NCI-H1417 treated with DMSO at 0.1 percent for 48 hours (cell line): ENCODE measurements at places on chromosomes 2 and 18.

DNA sequence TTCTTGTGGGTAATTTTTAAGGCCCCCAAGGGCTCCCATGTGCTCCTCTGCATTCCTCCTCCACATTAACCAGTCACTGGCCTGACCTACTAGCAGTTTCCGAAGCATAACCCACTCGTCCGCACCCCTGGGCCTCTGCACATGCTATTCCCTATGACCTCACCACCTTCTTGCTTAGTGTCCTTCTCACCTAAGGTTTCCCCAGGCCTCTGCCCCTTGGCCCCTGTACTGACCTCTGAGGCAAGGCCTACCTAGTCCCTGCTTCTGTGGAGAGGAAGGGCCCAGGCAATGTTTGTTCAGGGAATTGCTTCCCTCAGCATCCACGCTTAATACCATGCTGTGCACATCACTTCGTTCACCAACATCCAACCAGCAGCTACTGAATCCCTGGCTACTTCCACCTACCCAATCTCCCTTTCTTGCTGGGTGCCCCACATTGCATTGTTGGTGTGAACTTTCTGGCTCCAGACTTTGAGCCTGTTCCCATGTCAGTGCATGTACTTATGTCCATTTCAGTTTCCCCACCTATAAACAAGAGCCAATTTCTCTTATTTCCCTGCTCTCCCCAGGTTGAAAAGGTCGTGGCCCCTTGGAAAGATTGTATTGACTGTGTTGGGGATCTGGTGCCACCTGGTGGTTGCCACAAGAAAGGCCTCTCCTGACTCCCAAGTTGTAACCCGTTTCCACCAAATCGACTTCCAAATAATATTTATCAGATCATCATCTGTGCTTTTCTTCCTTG, 19.2 kb upstream of the TMEM177 start:
- no peak for DNase-seq

- no peak for DNase-seq
These were observed at the start of gene ANKRD29 for GRCh38 chr18:23662309-23663263. Gene ANKRD29 (minus strand): TSS chr18:23662911. CDS start chr18:23662730, 181 bp downstream.

DNA sequence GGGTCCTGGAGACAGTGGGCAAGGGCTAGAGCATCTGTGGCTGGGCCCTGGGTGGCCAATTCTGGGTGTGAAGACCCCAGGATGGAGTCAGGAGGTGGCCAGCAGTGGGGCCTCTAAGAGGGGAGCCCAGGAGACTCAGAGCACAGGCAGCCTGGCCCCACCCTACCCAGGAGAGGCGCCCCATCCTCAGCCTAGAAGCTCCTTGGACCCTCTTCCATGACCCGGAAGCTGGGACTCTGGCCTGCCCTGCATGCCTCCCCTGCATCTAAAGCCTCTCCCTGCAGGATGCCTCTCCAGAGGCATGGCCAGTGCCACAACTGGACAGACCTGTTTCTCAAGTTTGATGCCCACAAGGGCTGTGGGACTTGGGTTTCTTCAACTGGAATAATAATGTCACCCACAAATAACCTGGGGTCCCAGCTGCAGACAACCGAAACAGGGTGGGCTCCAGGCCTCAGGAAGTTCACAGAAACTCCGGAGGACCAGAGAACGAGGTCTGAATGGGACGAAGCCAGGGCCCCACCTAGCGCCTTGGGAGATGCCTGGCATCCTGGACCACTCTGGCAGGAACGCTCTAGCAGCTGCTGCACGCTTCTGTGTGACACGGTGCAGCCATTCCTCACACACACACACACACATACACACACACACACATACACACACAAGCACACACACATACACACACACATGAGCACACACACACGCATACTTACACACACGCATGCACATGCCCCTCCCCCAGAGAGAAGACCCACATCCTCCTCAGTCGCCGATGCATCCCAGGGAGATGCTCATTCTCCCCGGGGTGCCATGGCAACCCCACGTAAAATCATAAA, 16.4 kb downstream of the KCNIP3 start:
- DNase-seq = no peak

GRCh38 chr2:4174796-4175195, 471.4 kb downstream of the DCDC2C start:
- no peak for DNase-seq

DNA sequence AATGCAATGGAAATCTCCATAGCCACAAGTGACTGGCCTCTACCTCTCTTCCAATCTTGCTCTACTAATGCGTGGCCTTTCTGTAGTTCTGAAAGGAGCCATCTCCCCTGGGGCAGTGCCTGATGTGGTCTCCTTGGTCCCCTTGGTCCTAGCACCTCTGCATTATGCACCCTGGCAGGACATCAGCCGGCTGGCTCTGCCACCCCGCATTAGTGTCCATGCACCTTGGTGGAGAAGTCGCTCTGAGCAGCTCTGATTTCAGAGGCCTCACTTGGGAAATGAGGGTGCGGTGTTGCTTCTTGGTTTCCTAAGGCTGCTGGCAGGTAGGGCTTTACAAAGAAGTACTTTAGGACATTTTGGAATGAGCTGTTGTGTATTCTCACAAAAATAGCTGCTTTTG, 317.9 kb downstream of the GBX2 start:
- no peak for DNase-seq

DNA sequence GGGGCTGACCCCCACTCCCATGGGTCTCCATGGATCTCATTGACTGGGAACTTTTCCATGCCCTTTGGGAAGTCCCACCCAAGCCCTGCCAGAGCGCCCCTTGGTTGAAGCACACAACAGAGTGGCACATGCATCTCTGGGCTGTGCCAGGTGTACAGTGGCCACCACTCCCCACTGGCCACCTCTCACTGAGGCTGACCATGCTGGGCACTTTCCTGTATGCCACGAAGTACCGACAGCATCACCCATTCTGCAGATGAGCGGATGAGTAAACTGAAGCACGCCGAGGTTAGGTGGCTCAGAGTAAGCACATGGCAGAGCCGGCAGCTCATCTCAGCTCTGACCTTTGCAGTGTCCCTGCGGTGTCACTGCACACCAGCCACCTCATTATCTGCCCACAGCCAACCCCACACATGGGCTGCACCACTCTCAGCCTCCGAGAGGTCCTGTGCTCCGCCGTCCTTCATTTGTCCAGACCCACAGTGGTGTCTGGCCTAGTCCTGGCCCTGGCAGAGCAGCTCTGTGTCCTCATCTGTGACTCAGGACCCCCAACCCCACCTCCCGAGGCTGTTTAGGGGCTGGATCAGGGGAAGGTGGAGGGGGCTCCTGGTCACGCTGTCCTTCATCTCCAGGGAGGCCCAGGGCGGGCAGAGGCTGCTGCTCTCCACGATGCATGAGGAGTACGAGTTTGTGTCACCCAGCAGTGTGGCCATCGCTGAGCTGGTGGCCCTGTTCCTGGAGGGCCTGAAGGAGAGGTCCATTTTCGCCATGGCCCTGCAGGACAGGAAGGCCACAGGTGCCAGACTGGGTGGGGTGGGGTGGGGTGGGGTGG, 18.0 kb upstream of the GPR17 start:
- DNase-seq = no peak

- no peak for DNase-seq
These were observed 190.8 kb upstream of the PARD3B start for GRCh38 chr2:204354442-204354856.

GRCh38 chr18:50128506-50129271, 66.3 kb downstream of the MYO5B start:
- peak; percentile 46 for DNase-seq

- no peak for DNase-seq
These were observed 9.0 kb downstream of the TMEM247 start for GRCh38 chr2:46488389-46488788.

GRCh38 chr2:209817844-209818271, 46.2 kb downstream of the UNC80 start:
- no peak for DNase-seq

DNA sequence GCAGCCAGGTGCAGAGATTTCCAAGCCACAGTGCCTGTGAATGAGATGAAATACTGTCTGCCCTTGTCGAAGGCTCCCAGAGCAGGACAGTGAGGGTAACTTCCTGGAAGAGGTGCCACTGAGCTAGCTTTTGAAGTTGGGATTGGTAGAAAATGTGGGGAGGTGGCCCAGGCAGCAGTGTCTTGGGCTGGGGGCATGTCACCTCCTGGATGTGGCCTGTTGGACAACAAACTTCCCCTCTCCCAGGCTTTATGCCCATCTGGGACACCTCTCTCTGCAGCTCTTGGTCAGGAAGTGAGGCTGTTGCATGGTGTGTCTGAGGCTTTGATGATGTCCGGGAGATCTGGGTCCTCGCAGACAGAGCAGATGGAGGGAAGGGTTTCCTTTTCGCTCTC, 151.4 kb downstream of the DYSF start:
- DNase-seq = no peak

DNA sequence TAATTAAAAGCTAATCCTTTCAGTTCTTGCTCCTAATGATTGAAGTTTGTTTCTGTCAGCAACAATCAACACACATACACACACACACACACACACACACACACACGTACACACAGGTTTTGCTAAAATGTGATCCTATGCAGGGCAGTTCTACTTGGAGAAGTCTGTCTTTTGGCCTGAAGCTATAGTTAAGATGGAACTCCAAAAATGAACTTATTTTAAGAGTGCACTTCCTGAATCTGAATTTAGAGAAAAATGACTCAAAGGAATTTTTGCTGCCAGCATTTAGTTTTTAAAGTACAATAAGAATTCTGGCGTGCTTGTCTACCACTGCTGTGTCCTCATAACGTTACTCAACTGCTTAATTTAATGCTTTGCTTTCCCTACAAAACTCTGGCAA, 6.6 kb downstream of the GALNT5 start:
- no peak for DNase-seq

DNA sequence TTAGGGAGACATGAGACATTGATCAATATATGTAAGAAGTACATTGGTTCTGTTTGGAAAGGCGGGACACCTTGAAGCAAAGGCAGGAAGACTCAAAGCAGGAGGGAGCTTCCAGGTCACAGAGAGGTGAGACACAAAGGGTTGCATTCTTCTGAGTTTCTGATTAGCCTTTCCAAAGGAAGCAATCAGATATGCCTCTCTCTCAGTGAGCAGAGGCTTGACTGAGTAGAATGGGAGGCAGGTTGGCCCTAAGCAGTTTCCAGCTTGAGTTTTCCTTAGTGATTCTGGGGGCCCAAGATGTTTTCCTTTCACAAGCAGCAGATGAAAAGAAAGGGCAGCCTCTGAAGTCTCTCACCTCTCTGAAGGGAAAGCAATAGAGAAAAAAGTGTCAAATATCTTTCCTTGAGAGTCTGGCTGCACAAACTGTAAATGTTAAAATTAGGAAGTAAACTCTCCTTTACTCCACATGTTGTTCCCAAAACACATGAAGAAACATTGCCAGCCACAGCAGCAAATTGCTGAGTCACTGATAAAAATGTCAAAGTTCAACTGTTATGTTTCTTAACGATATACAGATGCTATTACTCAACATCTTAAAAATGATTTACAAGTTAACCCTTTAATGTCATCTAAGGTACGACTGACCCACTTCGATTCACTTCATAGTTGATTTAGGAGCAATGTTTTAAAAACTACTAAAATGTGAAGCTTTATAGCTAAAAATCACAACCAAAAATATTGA, 40.3 kb downstream of the CYB5A start:
- no peak for DNase-seq

DNA sequence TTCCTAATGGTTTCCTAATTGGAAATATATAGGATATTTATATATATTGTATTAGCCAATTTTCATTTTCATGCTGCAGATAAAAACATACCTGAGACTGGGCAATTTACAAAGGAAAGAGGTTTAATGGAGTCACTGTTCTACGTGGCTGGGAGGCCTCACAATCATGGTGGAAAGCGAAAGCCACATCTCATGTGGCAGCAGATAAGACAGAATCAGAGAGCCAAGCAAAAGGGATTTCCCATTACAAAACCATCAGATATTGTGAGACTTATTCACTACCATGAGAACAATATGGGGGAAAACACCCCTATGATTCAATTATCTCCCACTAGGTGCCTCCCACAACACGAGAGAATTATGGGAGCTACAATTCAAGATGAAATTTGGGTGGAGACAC, 242.5 kb upstream of the NETO1 start:
- no peak for DNase-seq

GRCh38 chr2:47195148-47195547, 40.0 kb upstream of the STPG4 start:
- no peak for DNase-seq

- DNase-seq = no peak
These were observed 202.2 kb downstream of the TRIB2 start for GRCh38 chr2:12918835-12919445.

GRCh38 chr2:144468823-144469595, 50.9 kb downstream of the ZEB2 start:
- no peak for DNase-seq

- no peak for DNase-seq
These were observed 182.9 kb upstream of the TANK start for GRCh38 chr2:160977376-160977775.

- DNase-seq = no peak
These were observed 23.5 kb upstream of the SKOR2 start for GRCh38 chr18:47274961-47275360.

GRCh38 chr2:172596776-172597175, 40.9 kb downstream of the PDK1 start:
- DNase-seq = no peak

GRCh38 chr2:96929245-96929925, 57.0 kb downstream of the FAM178B start:
- no peak for DNase-seq

- no peak for DNase-seq
These were observed 13.7 kb upstream of the RMDN2 start for GRCh38 chr2:37911296-37911873.

GRCh38 chr2:176814274-176814673, 398.3 kb upstream of the HNRNPA3 start:
- DNase-seq = no peak

GRCh38 chr2:20469595-20469994, 22.7 kb downstream of the RHOB start:
- no peak for DNase-seq

DNA sequence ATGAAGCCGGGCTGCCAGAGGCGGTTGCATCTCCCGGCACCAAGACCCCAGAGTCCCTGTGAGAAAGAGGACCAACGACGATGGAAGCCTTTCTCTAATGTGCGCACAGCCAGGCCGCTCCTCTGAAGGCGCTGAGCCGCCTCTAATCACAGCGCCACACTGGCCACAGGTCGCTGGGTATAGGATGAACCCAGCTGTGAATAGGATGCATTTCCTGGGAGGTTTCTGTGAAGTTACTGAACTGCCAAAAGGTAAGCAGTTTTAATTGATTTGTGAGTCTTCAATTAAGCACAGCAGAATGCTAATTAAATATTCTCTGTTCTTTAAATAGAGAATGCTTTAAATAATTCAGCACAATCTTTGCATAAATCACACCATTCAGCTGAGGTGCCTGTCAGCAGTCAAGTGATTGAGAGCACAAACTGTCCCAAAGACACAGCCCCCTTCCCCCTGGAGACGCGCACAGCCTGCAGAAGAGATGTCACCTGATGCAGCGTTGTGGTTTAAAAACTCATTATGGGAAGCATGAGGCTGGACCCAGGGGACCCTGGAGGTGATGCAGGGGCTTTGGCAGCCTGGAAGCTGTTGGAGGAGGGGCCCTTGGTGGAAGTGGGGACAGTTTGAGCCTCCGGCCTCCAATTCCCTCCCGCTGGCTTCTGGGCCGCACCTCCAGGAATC, 98.1 kb downstream of the RTP5 start:
- no peak for DNase-seq
